ENCODE measurements at places on chromosomes 2 and 18. TPM values are rescaled to one million over a fixed set of nuclear protein-coding genes. Genes with fewer than 3 reads are reported as not detected.

Gene HOXD13
- under 0.01 TPM for total RNA-seq

Gene CNGA3
- 0.52 TPM for total RNA-seq

Gene NRP2
- 31.8 TPM for total RNA-seq

Gene AGXT
- not detected for total RNA-seq

Gene C1QL2
- not detected for total RNA-seq

Gene LYPD1
- 4.2 TPM for total RNA-seq

Gene TTN
- 2,245 TPM for total RNA-seq

Gene EPHA4
- total RNA-seq: 24.0 TPM

Gene MALL
- total RNA-seq: 8.9 TPM

Gene GALNT13
- under 0.01 TPM for total RNA-seq

Gene TMEM17
- total RNA-seq: 1.0 TPM

Gene CDK5R2
- total RNA-seq: not detected

Gene AQP12B
- not detected for total RNA-seq

Gene SLC14A1
- total RNA-seq: 14.6 TPM

Gene ABHD1
- total RNA-seq: not detected

Measured in skeletal muscle tissue (tissue), 5 donors.